ENCODE measurements at places on chromosomes 5 and 9. TPM values are rescaled to one million over a fixed set of nuclear protein-coding genes. Genes with fewer than 3 reads are reported as not detected.

CER1 gene
- not detected for total RNA-seq

STPG3 gene
- total RNA-seq, result not detected

CYLC2 gene
- total RNA-seq, result not detected

SLC6A3 gene
- total RNA-seq, result not detected

SH2D3C gene
- total RNA-seq, result not detected

PSD2 gene
- 0.15 TPM for total RNA-seq

CARTPT gene
- total RNA-seq, result not detected

ST8SIA4 gene
- total RNA-seq, result 0.10 TPM

ADAMTS6 gene
- total RNA-seq, result 16.5 TPM

TTC16 gene
- total RNA-seq, result not detected

ADAMTS19 gene
- total RNA-seq, result 0.10 TPM

C5orf58 gene
- not detected for total RNA-seq

INSL6 gene
- not detected for total RNA-seq
